ENCODE measurements at places on chromosomes 11 and 22.

- no peak for DNase-seq
Measured at GRCh38 chr11:83938148-83938547, 652.0 kb upstream of the CCDC90B start.

GRCh38 chr22:43235445-43236409 lies 48.8 kb upstream of the TTLL12 start:
- DNase-seq, result no peak

DNA sequence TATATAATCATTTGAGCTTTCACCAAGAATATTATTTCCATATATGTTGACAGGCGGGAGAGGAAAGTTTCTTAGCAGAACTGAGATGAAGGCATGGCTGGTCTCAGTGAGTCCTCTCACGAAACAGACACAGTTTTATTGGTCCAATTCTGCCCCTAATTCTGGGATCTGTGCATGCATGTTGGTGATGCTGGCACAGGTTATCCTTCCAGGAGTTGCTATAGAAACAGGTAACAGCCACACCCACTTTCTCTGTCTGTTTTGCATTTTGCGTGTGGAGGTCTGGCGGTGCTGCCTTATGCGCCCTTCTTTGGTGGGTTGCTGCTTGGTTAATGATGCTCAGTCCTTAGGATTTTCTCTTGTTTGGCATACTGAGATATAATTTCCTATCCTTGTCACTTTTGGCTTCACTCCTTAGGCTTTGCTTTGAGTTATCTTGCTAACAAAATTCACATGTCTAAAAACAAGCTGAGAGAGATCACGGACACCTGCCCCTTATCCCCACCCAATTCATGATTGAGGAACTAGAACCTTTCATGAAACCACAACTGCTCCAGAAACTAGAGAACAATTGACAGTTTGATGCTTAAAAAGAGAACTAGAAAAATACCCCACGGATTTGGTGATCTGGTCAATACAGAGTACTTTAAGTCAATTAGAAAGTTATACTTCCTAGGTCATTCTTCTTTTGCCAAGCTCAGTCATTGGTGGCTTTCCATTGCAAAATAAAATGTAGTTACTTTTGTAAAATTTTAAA lies 189.3 kb downstream of the FAT3 start:
- DNase-seq, result peak; percentile 24

DNA sequence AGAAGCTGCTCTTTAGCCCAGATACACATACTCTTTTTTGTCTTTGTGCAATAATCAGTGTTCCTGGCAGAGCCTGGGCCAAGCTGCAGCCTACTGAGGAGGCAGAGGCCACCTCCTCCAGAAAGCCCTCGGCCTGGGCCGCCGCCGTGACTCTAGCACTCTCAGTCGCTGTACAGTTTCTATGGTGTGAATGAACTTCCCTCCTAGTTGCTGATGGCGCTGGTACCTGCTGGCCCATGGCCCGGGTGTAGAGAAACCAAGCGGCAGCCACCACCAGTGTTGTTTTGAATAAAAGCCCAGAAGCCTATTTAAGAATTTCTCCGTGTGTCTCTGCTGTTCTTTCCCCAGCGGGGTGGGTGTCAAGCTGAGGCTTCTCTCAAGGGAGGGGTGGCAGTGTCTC lies 118.9 kb downstream of the CACNA1I start:
- DNase-seq, result no peak

DNA sequence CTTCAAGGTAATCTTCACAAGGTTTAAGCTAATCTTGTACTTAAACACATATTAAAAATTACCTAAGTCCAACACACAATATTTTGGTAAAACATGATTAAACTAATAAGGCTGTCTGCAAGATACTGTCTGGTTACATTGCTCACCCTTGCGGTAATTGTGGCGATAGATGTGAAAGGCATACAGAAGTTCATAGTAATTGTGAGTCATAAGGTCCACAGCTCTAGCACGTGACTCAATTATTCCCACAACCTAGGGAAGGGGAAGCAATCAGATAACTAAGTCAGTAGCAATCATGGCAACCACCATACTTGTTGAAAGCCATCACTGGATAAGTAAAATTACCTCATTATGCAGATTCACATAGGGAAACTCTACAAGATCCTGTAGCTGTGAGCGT lies 30.5 kb upstream of the FNBP4 start:
- no peak for DNase-seq

DNA sequence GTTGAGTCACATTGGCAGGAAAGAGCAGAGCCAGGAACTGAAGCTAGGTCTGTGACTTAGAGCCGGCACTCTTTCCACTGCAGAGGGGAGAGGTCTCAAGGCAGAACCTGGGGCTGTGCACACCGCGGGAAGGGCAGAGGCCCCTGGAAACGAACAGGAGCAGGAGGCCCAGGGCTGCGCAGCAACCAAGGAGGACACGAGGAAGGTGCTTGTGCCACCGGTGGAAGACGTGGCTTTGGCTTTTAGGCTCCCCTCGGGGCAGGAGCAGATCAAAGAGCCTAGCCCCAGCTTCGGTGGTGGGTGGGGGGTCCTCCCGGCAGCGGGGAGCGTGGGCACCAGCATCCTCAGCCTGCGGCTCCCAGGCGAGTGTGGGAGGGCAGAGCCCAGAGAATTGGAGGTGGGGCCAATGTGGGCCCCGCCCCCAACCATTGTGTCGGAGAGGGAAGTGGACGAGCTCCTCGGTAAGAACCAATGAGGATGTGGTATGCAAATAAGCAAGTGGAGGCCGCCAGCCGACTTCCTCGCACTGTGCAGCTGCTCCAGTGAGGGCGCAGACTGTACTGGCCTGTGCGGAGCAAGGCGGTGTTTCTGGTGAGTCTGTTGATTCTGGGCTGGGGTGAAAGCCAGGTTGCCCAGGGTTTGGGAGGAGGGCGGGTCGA lies at the start of gene CCDC116:
TSS of gene CCDC116 (plus strand) at position 524 of the 659 bp plus-strand sequence. CDS start 422 bp downstream, outside the sequence.
- DNase-seq, result no peak

DNA sequence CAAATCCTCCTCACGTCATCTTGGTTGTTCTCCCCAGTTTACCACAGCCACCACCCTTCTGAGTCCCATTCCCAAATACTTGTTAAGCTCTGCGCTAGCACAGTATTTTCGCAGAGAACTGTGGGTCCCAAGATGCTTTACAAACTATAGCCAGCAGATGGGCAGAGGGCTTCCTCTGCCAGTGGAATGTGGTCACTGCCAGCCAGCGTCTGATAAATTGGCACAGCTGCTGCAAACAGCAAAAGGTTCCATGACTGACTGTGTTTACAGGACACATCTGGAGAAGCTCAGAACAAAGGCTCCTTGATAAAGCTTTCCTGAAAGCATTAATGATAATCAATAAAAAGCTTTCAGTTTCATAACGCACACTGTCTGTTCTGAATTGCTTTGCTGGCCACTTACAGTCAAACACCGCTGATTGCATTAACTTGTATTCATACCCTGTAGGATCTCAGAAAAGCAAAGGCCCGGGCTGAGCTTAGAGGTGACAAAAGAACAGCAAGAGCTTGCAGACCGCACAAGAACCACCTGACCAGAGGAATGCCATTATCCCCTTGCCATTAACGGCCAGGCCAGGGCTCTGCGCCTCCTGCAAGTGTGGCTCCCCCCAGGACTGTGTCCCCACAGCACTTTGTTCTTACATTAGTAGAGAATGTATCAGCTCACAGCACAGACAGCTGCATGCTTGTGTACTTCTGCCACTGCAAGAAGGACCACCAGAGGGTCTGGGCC lies 120.6 kb downstream of the MICAL3 start:
- no peak for DNase-seq

DNA sequence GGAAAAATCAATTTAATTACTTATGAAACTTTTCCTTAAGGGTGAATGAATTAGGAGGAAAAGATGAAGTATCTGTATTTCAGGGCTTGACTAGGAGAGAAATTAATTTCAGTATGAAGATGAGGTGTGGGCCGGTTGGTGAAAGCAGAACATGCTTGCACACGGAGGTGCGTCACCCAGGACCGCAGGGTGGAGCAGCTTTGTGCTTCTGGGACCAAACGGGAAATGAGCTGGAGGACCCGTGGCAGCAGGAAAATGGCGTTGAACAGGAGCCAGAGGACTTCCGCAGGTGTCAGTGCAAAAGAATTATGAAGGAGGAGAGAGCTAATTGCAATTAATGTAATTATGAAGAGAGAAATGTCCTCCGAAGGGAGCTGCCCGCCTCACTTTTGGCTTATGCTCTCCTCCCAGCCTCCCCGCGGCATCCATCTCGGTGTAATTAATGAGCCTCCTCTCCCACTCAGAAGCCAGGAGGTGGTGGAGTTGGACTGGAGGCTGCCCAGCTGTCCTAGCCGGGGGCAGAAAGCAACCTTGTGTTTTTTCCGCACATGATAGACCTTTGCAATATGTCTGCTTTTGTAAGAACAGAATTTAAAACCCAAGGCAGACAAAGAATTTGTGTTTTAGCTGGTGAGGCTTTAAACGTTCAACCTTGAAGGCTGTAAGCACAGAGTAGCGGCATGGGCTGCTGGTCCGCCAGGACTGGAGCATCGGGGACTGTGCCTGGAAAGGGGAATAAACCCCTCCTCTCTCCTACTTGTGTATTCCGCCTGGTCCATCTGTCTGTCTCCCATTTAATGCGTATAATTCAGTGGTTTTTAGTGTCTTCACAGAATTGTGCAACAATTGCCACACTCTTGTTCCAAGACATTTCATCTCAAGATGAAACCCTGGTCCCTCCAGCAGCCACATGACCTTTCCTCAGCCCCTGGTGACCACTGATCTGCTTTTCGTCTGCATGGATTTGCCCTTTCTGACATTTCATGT lies 180.6 kb downstream of the TBC1D22A start:
- no peak for DNase-seq

DNA sequence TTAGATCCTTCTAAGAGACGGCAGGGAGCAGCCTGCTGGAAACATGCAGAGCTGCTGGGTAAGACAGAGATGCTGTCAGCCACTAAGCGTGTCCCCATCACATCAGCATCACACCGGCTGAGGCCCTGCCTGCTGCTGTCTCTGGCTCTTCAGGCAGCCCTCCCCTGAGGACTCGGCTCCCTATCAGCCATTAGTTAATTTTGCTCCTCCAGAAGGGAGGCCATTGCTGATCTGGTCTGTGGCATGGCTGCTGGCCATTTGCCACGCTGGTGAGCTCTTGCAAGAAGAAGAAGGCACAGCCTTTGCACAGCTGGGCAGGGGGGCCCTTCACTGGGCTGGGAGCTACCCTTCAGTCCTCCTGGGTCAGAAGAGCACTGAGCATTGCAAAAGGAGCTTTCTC lies 131.2 kb upstream of the PARVA start:
- DNase-seq, result no peak

DNA sequence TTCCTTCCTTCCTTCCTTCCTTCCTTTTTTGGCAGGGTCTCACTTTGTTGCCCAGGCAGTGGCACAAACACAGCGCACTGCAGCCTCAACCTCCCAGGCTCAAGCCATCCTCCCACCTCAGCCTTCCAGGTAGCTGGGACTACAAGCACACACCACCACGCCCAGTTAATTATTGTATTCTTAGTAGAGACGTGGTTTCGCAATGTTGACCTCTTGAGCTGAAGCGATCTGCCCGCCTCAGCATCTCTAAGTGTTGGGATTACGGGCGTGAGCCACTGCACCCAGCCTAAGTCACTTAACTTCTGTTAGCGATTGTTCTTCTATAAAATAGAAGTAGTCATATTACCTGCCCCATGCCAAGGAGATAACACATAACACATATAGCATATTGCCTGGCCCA lies 2.8 kb upstream of the SYTL2 start:
- DNase-seq, result no peak

- no peak for DNase-seq
Measured at GRCh38 chr11:122882857-122883645, 492 bp downstream of the JHY start.

DNA sequence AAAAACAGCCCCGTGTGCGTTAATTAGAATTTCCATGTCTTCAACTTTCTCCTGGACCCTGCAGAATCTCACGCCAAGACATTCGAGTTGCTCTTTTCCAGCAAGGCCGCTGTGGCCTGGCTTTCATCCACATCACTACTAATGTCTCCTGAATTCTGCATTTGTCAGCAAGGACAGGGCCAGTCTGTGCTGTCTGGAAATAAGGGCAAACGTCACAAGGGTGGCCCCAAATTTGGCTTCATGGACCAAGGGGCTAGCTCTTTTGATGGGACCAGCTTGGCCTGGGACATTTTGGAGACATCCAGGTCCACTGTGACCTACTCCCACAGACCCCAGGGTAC lies 33.4 kb downstream of the KCNQ1OT1 start:
- no peak for DNase-seq

- no peak for DNase-seq
Measured at GRCh38 chr22:42326301-42326700, 55.8 kb upstream of the TCF20 start.

GRCh38 chr11:46372086-46372485 lies 9.4 kb upstream of the MDK start:
- DNase-seq, result no peak
